ENCODE measurements at places on chromosomes 12 and 14.

- DNase-seq, result no peak
Measured at GRCh38 chr12:22333186-22333712, 1.3 kb downstream of the ST8SIA1 start.

DNA sequence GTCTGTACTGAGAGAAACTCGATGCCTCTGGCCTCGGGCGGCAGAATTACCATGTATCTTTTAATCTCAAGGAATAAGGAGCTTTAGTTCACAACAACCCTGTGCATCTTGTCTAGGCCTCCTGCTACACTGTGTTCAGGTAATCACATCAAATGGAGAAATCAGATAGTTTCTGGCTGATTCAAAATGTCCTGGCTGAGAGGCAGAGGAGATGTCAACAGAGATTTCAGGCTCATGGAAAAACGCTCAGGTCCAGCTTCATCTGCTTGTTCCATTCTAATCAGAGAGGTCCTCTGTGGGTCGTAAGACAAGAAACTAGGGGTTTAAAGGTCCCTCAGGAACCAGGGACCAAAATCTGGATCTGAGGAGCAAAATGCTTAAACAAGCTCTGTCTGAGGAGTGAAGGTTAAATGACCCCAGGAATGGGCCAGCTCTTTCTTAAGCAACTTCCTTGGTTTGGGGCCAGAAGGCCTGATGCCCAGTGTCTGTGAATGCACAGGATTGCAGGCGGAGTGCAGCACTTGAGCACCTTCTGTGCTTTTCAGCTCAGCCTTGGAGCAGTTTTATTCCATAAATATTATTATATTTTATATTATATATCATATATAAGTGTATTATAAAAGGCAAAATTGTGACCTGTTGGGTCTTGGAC is 170.2 kb upstream of the PRICKLE1 start:
- no peak for DNase-seq

- DNase-seq, result no peak
Measured at GRCh38 chr12:31272607-31273225, 53.2 kb downstream of the SINHCAF start.

DNA sequence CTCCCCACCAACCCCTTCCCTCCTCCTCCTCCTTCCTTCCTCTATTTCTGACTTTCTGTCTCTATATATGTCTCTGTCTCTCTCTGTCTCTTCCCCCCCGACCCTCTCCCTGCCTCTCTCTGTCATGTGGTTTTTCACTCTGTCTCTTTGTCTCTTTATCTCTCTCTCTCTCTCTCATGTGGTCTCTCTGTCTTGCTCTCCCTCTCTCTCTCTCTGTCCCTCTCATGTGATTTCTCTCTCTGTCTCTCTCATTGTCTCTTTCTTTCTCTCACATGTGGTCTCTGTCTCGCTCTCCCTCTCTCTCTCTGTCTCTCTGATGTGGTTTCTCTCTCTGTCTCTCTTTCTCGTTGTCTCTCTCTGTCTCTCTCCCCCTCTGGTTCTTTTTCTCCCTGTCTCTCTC is 59.3 kb downstream of the PHETA1 start:
- DNase-seq, result no peak

DNA sequence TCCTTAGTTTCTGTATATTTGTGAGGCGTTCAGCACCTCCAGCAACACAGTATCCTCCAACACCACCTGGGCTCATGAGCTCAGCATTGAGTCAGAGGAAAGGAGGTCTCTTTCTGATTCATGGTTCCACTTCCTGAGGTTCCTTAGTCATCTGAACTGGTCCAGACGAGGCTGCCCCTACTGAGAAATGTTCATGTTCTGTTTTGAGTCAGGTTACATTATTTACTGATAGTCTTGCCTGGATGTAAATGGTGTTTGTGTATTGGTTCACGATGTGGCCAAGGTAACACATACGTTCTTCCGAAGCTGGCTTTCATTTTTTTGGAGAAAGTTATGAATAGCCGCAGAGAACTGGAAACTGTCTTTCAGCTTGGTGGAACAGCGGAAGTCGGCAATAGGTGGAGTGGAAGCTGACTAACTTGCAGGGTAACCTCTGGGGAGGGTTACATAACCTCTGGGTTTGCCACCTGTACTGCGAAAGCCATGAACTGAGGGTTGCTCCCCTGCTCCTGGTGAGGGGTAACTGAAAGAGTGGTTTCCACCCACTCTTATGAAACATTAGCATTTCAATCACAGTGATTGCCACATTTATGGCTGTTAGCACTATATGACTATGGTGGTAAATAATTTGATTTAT is 42.2 kb upstream of the MANSC4 start:
- peak; percentile 81 for DNase-seq

- no peak for DNase-seq
Measured at GRCh38 chr12:57397441-57397840, 33.4 kb downstream of the R3HDM2 start.

- DNase-seq, result no peak
Measured at GRCh38 chr14:61593330-61593729, 102.0 kb upstream of the HIF1A start.

- no peak for DNase-seq
Measured at GRCh38 chr12:21806255-21806654, 31.7 kb upstream of the KCNJ8 start.

DNA sequence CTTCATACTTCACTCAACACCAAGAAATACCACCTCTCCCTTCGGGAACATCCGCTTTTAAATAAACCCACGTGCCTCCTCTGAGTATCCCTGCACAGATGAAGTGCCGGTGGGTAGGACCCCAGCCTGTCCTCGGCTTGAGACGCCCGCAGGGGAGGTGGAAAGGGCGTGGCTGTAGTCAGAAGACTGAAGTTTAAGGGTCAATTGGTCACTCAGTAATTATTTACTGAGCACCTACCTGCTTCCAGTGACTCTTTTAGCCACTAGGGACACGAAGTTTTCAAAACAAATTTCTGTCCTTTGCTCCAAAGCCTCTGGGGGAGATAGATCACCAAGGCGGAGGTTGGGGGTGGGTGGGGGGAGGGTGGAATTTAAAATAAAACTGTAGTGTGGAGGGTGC is 309.4 kb downstream of the VRK1 start:
- no peak for DNase-seq

- no peak for DNase-seq
Measured at GRCh38 chr12:93583627-93584392, 11.3 kb downstream of the SOCS2 start.

GRCh38 chr12:60926256-60926655 is 1330.4 kb downstream of the SLC16A7 start:
- DNase-seq, result no peak

DNA sequence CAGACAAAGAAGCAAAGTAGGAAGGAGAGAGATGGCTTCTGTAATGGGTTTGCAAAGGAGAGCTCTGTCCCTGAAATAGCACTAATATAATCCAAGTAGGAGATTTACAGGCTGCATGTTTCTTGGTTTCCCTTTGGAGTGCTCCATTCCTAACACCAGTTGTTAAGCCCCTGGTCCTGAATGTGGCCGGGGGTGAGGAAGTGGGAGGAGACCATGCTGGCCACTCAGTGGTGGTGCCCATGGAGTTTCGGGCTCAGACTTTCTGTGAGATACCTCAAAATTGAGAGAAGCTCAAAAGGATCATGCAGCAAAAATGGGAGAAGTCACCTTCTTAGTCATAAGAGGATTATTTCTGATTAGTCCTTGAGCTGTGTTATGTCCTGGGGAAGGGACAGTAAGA is 88.5 kb downstream of the DAD1 start:
- DNase-seq, result no peak

DNA sequence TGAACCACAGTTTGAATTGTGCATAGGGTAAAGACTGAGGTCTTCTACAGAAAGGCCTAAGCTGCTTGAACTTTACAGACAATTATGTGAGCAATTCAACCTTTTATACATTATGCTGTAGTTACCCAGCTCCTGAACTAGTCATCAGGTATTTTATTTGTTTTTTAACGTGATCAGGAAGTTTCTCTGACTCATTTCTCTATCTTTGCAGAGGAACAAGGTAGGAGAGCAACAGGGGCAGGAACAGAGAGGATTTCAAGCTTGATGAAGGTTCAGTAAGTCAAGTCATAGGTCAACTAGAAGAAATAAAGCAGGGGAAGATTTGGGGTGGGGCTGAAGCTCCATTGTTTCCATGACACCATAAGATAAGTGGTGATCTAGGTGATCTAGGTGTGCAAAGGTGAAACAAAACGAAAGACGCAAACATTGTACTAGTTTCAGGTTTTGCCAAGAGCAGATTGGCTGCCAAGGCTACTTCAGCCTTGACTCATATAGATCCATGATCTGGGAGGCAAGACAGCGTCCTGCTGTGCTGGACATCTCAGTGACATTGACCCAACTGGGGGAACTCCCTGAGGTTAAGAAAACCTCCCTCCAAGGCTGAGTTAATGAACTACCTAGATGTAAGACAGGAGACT is 198.1 kb downstream of the DAD1 start:
- no peak for DNase-seq

GRCh38 chr12:52005903-52006703 is 643 bp upstream of the TAMALIN start:
- DNase-seq, result no peak

DNA sequence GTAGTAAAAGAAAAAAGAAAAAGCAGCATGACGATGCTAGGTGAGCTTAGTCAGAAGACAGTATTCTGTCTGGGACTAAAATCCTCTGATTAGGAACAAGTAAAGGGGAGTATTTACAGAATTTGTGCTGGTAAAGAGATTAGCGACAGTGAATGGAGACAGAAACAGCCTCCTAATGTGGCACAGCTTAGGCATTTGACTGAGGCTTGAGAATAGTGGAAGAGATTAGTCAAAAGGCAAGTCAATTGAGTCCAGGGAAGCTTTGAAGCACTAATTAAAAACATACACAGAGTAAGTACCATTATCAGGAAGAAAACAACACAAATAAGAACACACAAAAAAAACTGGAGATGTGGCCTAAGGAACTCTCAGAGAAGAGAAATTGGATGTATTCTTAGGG is 131.9 kb upstream of the CLEC14A start:
- DNase-seq, result no peak

GRCh38 chr12:119781804-119782203 is 95.3 kb downstream of the CIT start:
- DNase-seq, result no peak

- no peak for DNase-seq
Measured at GRCh38 chr12:76143343-76144244, 59.1 kb upstream of the NAP1L1 start.

- no peak for DNase-seq
Measured at GRCh38 chr12:115450710-115451109, 766.7 kb upstream of the TBX3 start.

DNA sequence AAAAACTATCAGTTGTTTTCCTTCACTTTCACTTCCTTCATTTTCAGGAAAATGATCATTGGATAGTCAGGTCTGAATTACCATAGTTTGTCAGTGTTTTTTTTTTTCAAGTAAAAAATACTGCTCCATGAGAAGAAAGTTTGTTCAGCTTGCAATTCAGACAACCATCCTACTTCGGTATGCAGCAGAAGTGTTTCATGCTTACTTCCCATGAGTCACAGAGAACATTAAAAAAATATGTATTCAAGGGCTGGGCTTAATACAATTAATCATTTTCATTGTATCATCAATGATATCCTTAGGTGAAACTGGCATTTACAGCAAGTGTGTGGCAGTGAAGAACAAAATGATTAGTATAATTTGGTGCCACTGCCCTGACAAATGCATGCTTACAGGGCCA is 21.6 kb downstream of the PYM1 start:
- DNase-seq, result no peak

DNA sequence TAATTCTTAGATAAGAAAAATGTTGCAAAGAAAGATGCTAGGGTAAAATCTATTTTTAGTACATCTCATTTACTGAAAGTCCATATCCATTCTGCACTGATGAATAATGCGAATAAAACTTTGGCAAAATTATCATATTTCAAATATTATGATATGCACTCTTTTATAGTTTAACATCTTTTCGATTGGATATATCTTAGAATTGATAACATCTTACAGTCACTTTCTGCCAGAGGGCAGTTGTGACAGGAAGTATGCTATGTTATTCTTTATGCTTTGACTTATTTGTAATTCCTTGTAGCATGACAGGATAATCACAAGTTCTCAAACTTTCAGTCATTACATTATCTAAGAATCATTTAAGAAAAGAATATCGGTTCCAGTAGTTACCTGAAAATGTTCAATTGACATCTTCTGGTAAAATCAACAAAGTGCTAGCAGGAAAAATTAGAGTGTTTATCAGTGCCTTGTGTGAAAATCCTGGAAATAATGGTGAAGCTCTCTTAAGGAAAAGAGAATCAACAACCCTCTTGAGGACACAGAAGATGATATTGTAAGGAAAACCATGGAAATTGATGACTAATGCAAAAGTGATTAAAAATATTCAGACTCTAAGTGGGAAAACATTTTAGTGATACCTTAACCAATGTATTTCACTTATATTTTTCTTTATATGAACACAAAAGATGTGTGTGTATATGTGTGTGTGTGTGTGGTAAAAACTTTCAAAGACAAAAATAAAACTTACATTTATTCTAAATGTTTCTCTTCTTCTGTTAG is 95.5 kb downstream of the SLC6A15 start:
- DNase-seq, result no peak

DNA sequence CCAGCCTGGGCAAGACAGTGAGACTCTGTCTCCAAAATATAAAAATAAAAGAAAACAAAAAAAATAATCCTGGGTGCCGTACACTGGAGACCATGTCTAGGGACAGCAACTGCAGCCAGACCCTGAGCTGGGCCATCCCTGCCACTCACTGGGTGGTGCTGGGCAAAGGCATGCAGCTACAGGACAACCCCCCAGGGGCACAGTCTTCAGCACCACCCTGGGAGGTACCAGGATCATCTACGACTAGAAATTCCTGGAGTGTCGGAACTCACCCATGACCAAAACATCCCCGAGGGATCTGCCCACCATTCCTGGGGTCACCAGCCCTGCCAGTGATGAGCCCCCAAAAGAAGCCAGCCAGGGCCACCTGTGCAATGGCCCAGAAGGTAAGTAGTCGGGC is 35.7 kb upstream of the SUPT16H start:
- DNase-seq, result no peak

DNA sequence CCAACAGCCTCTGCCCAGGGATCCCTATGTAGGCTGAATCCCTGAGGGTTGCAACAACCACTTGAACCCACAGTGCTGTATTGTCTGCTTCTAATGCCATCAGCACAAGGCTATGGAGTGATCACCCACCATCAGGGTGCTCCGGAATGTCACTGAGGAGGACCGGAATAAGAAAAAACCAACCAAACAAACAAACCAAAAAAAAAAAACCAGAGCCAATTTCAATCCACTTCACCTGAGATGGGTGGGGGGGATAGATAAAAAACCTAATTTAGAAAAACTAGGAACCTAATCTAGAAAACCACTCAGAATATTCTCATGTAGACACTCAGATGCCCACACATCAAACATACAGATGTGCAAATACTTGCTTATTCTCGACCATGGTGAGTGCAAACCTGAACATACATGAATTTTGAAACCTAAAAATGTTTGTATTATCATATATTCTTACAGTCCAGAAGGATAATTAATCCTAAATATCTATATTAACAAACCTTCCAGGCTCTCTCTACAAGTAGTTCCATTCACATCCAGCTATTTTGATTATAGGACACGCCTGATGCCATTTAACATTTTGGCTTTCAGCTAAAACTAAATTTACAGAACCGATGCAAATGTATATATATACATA is 3.7 kb downstream of the TBX5 start:
- no peak for DNase-seq

All from stimulated activated CD4-positive, alpha-beta T cell treated with anti-CD3 and anti-CD28 coated beads, Interleukin-1b, Interleukin-23, amount 100 ng/mL, for 48 hours (primary cell).